ENCODE measurements at places on chromosomes 7 and 10.

- no peak for DNase-seq
These were observed 26.8 kb downstream of the PDIA4 start for GRCh38 chr7:149001427-149002068.

DNA sequence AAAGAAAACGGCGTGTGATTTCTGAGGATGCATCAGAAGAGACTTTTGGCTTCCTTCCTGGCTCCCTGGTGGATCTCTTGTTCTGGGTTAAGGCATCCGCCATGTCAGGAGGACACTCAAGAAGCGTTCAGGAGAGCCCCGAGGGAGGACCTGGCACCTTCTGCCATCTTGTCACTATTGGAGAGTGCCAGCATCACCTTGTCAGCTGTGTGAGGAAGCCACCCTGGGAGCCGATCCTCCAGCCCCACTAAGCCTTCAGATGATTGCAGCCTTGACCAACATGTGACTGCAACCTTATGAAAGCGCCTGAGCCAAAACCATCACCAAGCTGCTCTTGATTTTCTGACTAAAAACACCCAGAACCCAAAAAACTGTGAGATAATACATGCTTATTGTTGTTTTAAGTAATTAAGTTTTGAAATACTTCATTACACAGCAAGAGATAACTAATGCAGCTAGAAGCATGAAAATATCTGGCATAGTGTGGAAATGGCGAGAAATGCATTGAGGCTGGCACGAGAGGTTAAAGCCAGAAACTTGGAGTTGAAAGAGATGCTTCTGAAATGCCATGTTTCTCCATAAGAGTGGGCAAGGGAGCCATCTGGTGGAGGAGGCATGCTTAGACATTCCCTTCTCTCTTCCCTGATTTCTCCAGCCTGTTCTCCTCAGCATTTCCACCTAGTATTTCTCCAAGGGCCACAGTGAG, 5.4 kb upstream of the ZFYVE27 start:
- peak; percentile 67 for DNase-seq

GRCh38 chr10:66714741-66715140, 211.1 kb upstream of the LRRTM3 start:
- no peak for DNase-seq

GRCh38 chr10:103692952-103693811, 162.2 kb downstream of the SH3PXD2A start:
- peak; percentile 36 for DNase-seq

DNA sequence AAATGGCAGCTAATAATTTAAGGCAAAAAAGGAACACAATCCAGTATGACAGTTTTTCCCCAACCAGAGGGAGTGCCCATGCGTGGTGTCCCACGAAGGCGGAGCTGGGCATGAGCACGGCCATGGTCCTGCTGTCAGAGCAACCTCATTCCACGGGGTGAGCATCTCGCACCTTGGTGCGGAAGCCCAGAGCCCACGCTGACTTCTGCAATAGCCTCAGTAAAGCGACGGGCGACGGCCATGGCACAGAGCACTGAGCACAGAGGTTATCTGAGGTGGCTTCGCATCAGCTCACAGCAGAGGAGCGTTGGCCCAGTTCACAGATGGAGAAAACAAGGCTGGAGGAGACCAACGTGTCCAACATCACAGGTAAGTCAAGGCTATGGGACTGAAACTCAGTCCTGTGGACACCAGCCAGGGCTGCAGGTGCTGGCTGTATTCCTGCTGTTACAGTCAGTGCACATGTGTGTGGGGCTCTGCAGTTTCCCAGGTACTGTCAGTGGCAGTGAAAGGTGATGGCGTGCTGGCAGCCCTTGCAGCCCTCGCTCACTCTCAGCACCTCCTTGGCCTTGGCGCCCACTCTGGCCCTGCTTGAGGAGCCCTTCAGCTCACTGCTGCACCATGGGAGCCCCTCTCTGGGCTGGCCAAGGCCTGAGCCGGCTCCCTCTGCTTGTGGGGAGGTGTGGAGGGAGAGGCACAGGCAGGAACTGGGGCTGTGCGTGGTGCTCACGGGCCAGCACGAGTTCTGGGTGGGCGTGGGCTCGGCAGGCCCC, 525.6 kb downstream of the PTPRN2 start:
- no peak for DNase-seq

GRCh38 chr7:33853361-33854062, 51.8 kb upstream of the BMPER start:
- DNase-seq, result no peak

DNA sequence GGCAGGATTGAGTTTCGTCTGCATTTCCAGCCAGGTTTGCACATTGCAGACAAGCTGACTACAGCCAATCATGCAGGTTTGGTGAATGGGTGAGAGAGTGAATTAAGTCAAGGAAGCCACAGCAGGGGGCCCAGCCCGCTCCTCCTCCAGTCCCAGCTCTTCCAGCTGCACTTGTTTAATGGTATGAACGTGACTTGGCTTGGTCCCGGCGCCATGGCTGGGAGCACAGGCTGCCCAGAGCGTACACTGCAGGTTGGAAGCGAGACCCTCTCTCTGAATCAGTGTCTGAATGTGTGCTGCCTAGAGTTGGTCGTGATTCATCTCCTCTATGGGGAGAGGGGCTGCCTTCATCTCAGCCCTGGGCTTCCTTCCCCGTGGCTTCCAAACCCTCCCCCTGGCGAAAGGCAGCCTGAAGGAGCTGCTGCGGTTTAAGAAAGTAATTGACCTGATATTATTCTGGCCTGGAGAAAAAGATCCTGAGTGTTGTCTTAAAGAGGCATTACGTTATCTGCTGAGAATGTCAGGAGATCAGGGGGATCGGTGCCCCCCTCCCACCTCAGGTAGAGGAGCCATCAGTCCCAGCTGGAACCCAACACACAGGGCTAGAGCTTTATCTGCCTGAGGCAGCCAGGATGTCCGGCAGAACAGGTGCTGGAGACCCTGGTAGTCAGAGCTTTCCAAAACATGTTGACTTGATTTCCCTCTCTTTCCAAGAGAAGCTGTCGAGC, 132.1 kb downstream of the COL26A1 start:
- no peak for DNase-seq

DNA sequence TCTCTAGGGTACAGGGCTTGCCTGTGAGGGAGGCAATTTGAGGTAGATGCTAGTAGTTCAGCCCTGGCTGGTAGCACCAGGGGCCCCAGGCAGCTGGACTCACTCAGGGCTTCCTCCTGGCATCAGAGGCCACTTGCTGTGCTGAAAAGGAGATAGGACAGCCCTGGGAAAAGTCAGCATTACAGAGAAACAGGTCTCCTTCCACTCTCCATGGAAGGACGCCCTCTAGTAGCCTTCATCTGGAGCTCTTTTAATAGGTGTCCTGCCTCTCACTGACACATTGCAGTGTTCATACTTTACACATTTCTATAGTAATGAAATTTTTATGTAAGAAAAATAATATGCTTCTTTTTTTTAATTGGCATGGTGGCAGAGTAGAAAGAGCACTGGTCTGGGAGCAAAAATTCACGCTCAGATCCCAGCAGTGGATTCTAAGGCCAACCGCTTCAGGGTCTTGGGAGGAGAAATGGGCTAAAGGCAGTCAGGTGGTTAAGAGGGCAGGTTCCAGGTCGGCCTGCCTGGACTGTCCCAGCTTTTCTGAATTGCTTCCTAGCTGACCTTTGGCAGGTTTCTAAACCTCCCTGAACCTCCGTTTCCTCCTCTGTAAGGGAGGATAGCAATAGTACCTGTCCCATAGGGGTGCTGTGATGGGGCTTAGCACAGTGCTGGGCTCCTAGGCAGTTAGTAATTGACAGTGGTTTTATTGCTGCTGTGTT, 35.8 kb downstream of the AIFM2 start:
- DNase-seq, result no peak

- no peak for DNase-seq
These were observed 67.8 kb downstream of the NAMPT start for GRCh38 chr7:106216923-106217542.

- no peak for DNase-seq
These were observed 518.4 kb upstream of the FOXK1 start for GRCh38 chr7:4163565-4164203.

DNA sequence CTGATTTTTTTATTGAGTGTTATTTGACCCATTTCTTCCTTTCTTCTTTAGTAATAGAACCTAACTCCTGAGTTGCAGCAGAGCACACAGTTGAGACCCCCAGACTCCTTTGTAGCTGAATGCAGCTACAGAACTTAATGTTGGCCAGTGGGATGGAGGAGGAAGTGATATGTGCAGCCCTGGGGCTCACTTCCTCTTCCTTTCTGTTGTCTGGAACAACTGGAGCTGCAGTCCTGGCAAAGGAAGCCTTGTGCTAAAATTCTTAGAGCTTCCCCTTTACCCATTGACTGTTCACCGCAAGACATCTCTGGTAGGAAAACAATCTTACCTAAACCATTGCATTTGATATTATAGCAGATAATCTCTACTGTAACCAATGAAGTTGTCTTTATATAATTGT, 86.6 kb downstream of the ITGB8 start:
- no peak for DNase-seq

- DNase-seq, result no peak
These were observed 39.3 kb upstream of the CDK6 start for GRCh38 chr7:92875719-92876118.

GRCh38 chr7:25308906-25309705, 80.8 kb upstream of the NPVF start:
- no peak for DNase-seq

GRCh38 chr10:69750725-69751124, 51.0 kb upstream of the COL13A1 start:
- DNase-seq, result no peak

DNA sequence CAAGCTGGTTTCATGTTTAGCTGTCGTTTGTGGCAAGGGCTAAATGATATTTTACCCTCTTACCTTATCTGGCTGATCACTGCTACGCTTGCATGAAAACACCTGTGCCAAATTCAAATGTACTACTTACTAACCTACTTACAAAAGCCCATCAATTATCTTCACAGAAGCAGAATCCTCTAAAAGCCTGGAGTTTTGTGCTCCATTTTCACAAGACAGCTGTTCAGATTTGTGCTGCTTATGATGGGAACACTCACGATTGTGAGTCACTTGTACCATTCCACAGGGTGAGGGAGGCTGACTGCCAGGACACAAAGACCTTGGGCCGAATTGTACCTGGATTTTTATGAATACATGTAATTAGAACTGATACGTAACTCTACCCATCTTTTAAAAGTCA, 245.0 kb upstream of the NPY start:
- DNase-seq, result no peak

DNA sequence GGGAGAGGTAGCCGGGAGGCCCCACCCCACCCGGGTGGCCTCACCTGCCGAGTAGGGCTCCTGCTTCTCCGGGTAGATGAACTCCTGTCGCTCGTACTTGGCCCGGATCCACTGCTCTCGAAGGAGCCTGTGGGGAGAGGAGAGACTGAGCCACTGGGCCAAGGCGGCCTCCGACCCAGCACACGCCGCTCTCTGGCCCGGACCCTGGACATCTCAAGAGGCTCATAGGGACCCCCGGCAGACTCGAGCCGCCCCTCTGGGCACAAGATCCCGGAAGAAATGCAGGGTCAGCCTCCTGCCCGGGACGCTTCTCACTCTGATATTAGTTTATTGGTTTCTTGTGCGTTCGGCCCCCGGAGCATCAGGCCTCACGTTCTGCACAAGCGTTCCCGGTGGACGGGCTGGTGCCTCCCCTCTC, 34.5 kb downstream of the ADAP1 start:
- no peak for DNase-seq

DNA sequence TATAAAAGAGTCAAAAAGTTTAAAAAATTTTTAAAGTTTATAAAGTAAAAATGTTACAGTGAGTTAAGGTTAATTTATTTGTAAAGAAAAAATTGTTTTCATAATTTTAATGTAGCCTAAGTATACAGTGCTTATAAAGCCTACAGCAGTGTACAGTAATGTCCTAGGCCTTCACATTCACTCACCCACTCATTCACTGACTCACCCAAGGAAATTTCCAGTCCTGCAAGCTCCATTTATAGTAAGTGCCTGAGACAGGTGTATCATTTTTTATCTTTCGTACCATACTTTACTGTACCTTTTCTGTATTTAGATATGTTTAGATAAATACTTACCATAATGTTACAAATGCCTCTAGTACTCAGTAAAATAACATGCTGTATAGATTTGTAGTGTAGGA, 269.7 kb upstream of the PHF14 start:
- DNase-seq, result no peak
